ENCODE measurements at places on chromosomes 7 and 10.

DNA sequence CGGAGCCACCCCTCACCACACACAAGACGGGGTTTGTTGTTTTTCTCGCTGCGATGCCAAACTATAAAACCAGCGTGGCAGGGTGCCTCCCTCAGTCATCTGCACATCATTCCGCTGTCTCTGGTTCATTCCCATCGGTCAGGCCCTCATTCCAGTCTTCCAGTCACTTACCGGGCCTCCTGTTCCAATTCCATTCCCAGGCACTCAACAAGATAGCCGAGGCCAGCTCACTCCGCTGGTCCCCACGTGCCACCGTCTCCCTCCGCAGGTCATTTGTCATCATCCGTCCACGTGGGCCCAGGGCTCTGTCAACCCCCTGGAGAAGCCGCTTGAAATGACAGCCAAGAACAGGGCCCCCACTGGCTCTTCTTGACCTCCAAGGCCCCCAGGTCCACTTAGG is 6.1 kb upstream of the TMEM184A start:
- no peak for DNase-seq

DNA sequence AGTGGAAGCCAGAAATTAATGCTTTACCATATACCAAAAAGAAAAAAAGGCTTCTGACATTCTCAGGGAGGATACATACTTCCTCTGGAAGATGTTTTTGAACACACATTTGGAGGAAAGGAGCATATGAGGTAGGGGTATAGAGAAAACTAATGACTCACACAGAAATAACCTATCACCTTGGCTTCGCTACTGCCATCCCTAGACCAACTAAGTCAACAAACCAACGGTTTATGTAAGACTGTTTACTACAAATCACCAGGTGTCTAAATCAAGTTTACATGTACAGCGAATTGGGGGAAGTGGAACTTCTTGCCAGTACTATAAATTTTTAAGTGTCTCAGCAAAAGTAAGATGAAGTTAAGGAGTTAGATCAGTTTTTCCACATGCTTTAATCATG is 96.9 kb downstream of the NT5C2 start:
- DNase-seq, result no peak

DNA sequence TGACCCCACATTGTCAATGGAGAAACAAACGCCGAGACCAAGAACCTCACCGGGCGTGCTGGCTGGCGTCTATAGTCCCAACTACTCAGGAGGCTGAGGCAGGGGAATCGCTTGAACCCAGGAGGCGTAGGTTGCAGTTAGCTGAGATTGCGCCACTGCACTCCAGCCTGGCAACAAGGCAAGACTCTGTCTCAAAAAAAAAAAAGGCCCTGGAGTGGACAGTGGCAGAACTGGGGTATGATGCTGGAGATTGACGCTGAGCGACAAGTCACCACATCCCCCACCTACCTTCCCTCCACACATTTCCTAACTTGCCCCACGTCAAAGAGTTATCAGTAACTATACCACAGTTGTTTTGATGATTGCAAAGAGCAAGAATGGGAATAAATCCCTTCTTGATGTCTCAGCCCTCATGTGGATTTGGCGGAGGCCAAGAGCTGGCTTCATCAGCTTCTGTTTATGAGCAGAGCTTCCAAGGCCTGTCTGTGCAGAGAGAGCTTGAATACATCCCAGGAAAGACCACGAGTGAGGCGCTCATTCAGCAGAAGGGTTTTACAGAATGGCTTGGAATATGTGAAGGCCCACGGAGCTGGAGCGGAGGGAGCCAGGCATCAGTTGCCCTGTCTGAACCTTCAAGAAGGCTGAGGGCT is 28.0 kb upstream of the TNS3 start:
- DNase-seq, result no peak

DNA sequence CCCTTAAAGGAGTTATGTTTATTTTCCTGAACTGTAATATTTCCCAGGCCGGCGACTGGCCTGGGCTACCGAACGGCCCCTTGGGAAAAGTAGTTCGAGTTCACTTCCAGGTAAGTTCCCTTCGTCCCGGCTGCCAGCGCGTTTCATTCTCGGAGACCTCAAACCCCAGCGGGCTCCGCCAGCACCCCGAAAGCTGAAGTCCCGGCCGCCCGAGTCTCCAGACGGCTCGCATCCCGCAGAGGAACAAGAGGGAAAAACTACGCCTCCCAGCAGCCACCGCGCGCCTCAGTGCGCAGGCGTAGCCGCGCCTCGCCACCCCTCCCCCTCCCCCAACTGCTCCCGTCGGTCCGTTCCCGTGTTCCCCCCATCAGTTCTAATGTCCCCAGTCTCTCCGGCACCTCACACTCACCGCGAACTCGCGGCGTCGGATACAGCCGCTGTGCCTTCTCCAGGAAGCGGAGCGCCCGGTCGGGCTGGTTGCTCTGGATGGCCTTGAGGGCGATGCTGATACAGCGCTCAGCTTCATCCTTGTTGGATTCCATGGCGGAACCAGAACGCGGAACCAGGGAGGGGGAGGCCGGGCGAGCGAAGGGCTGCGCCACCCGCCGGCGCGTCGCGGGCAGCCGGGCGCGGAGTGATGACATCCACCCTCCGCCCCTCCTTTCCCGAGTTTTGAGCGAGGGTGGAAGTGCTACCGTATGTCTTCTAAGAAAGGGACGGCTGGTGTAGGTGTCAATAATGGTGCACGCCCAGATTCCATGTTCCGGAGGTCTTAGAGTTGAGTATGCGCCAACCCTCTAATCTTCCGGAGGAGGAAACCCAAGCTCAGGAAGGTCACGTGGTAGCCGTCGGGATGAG is at the start of gene DNAJB12:
Gene DNAJB12, minus strand, starts transcription at position 564 of the 858 bp plus-strand sequence. Its CDS starts 22 bp downstream, at position 542.
- DNase-seq, result peak; percentile 72

GRCh38 chr7:112763996-112764395 is 26.2 kb downstream of the TMEM168 start:
- DNase-seq, result no peak

DNA sequence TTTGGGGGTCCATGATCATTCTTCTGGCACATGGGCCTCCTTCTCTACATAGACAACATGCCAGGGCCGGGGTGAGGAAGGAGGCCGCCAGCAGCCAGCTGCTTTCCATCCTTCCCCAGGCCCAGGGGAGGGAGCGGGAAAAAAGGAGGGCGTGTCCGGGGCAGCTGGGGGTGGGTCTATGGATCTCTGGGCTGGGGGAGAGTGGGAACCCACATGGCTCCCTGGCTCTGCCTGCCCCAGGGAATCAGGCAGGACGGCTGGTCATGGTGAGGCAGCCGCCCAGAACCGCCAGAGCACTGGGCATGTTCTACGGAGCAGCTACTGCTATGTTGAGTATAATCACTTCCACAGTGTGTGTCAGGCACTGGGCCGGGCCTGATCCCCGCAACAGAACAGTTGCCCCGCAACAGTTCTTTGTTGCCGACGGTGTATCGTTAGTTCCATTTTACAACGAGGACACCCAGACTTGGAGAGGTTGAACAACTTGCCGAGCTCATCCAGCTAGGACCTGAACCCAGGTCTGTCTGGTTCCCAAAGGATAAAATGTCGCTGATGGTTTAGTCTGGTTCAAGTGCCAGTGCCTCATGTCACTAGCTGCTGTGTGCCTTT is 6.4 kb upstream of the IRF5 start:
- no peak for DNase-seq

GRCh38 chr7:47411281-47411869 is 170.5 kb downstream of the TNS3 start:
- no peak for DNase-seq

DNA sequence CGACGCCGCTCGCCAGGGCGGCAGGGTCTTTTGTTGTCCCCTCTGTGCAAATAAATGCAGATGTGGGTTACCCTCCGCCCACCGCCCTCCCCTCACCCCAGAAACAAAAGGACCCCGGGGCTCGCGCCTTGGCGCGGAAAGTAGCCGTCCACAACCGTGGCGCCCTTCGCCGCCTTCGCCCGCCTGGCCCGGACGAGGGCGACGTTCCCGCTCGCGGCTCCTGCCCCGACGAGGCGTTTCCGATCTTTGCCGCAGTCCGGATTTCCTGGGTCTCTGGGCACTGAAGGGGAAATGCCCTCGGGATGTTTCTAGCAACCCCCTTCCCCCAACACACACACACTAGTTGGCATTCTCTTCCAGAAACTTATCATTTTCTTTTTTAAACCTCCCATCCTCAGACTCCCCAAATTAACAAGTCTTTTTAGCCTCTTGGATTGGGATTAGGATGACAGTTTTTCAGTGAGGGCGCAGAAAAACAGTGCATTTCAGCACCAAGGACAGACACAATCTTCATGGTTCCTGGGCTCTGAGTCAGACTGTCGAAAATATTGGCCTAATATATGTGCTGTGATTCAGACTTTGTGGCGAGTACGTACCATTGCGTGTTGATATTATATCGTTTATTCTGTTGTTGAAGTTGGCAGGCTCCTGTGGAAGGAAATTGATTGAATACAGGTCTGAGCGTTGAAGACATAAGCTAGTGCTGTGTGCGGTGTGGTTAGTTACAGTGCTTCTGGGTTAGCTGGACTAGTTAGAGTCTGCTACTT is 771 bp downstream of the PHYHIPL start:
- no peak for DNase-seq

GRCh38 chr10:70912556-70912955 is 24.2 kb upstream of the PCBD1 start:
- no peak for DNase-seq

DNA sequence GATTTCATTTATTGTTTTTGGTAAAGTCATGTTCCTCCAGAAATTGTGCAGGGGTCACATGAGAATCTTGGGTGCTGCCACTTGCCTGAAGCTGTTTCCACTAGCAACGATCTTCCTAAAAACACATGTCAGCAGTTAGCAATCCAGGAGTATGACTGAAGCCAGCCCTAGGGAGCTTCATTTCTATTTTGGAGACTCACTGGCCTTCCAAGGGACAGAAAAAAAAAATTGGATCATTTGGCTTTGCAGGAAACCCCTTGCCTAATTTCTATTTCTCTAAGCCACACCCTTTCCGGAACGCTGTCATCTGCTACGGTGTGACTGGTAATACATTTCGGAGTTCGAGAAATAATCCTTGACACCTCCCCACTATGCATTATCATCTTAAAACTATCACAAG is 204.7 kb downstream of the TAX1BP1 start:
- no peak for DNase-seq

GRCh38 chr10:96556003-96556402 is 30.8 kb downstream of the TM9SF3 start:
- DNase-seq, result no peak

GRCh38 chr10:43689955-43690771 is 41.5 kb upstream of the ZNF32 start:
- DNase-seq, result peak; percentile 72

- DNase-seq, result no peak
These were observed 1128.5 kb downstream of the TYW1 start for GRCh38 chr7:68125168-68125567.

- DNase-seq, result no peak
These were observed 819 bp downstream of the UNCX start for GRCh38 chr7:1233333-1234048.

DNA sequence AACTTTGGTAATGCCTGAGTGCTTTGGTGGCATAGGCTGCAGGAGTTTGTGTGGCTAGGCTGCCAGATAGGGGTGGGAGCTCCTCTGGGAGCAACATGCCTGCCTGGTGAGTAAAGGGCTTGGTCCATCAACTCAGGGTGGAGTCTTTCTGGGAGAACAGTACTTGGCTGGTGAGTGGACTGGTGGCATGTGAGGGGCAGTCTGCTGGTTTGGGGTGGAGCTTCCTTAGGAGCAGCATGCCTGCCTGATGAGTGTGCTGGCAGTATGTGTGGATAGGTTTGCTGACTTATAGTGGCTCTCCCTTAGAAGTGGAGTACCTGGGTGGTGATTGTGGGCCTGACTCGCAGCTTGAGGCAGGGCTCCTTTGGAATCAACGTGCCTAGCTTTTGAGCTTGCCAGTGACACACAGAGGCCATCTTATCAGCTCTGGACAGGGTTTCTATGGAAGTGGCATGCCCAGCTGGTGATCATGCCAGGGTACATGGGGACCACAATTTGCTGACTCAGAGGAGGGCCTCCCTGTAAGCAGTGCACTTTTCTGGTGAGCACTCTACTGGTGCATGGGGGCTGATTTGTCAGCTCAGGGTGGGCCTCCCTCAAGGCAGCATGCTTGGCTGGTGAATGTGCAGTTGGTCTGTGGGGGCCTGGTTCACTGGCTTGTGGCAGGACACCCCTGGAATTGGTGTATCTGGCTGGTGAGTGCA is 35.0 kb upstream of the SRI start:
- DNase-seq, result no peak

- DNase-seq, result no peak
These were observed 264.1 kb downstream of the BICC1 start for GRCh38 chr10:58776568-58777318.

DNA sequence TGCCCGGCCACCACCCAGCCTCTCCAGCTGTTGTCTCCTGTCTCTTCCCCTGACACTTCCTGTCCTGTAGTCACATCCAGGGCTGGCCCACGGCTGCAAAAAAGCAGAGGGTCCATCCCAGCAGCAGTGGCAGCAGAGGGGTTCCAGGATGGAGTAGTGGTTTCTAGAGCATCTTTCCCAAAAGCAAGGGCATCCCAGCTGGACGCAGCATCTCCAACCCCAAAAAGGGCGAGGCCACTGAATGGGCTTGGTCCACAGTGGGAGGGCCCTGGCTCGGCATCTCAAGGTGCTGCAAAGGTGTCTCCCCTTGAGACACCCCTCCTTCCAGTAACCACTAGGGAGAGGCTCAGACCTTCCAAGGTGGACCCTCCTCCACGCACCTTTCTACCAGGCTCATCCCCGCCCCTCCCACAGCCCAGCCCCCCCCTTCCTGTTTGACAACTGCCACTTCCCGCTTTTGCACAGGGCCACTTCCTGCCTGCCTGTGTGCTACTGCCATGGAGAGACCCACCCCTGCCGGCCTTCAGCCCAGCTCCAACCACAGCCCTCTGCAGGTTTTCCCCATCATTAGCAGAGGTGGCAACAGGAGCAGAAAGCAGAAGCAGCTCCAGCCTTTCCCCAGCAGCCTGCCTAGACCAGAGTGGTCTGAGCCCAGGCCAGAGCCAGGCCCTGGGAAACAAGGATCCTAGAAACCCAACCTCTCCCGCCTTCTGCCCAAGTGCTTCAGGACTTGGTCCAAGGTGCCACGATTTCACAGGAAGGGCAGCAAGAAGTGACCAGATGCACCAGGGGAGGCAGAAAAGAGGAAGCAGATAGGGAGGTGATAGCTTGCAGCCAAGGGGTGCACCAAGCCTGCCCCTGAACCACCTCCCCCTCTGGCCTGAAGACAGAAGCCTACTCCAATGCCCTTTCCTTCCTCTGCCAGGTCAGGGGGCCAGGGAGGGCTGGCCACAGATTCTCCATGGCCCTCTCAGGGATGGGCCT is 8.6 kb downstream of the CAMK2G start:
- DNase-seq, result no peak

DNA sequence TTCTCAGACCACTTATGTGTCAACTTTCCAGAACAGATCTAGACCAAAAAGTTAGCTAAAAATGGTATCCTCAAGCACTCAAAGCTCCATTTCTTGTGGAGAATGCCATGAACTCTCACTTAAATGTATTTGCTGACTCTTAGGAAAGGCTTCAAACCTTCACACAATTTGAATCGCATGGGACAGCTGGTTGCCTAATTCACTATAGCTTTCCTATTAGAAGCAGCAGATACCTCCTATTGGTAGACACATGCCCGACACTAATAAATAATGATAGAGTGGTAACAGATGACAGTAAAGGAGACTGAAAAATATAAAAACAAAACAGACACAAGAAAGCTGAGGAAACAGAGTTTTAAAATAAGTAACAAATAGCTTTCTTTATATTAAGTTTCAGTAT is 818.5 kb downstream of the XPNPEP1 start:
- DNase-seq, result no peak

All from stimulated activated CD8-positive, alpha-beta memory T cell treated with anti-CD3 and anti-CD28 coated beads, Interleukin-2, amount 100 ng/mL, for 1 hour (primary cell).